ENCODE measurements at places on chromosomes 6 and 20.

GRCh38 chr6:6556738-6557503, 31.6 kb upstream of the LY86 start:
- DNase-seq: no peak

GRCh38 chr6:144263786-144264185, 21.3 kb upstream of the UTRN start:
- DNase-seq: no peak

DNA sequence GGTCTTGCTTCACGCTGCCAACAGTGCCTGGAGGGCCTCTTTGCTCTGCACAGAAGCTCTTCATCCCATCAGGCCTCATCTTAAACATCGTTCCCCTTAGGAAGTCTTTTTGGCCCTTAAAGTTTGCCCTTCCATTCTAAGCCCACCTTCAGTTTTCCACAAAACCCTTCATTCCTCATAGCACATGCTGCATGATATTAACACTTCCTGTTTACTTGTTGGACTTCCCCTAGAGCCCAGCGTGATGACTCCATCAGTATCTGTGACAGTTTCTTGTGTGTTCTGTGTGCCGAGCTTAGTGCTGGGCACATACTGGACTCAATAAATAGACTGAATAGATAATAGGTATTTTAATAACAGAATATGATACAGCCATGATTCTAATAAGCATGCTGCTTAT, 2.2 kb downstream of the NT5DC1 start:
- no peak for DNase-seq

DNA sequence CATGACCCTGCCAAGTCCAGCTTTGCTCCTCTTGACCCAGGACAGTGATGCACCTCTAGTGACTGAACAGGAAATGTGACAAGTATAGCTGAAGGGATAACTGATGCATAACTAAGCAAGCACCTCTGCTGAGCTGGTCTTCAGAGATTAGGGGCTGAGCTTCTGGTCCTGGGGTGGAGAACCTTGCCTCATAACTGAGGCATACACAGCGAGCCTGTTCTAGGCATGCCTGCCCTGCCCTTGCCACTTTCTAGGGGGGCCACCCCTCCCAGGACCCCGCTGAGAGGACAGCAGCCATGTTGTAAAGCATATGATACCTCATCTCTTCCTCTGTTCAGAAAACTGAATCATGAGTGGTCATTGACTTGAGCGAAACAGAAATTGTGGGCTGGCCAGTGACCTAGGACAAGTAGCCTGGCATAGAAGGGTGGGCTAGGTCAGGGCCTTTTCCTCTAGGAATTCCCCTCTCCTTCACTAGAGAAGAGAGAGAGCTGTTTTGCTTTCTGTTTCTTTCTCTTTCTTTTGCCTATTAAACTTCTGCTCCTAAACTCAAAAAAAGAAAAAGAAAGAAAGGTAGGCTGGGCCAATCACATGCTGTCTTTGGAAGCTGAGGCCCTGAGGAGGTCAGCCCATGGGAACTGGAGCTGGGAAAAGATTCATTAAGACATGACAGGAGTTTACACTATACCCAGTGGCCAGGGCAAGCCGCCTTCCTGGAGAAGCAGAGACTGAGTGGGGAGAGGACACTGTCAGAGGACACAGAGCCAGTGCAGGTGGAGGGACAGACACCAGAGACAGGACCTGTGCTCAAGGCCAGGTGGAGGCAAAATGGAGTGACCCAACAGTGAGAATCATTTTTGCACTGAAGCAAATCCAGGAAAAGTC, 23.1 kb downstream of the ALDH5A1 start:
- DNase-seq: no peak
